C1 segment of cervical spinal cord (tissue), 14 donors: ENCODE measurements at places on chromosomes 12 and 14.

DNA sequence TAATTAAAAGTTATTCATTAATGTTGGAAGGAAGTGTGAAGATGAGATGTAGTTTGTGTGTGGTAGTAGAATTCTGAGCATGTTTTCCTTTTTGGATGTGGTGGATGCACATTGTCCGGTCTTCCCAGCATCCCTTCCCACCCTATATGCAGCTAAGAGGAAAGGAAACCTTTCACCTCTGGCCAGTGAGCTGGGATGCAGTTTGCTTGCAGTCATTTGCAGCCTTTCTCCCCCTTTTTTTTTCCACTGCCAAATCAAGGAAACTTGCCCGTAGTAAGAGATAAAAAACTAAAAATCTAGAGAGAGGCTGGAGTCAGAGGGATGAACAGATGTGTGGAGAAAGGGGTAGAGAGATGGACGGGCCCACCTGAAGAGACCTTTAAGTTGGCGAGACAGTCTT, 72.5 kb upstream of the SLC38A2 start:
- DNase-seq: no peak

DNA sequence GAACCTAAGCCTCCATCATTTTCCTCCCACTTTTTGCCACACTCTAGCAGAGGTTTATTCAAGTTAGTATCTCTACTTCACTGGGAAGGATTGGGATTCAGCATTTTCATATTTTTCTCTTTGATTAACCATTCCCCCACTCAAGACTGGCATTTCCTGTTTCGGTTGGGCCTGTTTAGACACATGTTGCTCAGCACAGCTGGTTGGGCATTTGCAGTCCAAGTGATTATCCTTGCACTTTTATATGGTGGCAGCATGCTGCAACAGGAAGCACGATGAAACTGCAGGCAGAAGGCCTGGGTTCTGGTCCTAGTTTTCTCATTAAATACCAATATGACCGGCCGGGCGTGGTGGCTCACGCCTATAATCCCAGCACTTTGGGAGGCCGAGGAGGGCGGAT, 182.9 kb upstream of the GRIN2B start:
- no peak for DNase-seq

DNA sequence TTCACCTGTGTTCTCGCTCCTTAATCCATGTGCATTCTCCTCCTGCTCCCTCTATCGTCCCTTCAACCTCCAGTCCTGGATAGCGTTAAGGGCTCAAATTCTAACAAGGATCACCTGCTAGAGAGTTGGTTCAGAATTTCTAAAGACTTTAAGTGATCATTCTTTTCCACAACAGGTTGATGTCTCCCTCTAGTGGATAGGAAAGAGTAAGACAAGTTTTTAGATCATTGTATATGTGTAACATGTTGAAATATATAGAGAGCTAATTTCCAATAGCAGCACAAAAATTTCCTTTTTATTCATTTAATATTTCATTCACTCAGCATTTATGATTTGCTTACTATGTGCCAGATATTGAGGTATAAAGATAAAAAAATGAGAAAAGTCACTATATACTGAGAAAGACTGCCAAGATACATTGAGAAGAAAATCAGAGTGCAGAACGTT, 9.3 kb upstream of the ESR2 start:
- DNase-seq: no peak

GRCh38 chr12:116382686-116383530, 105.4 kb upstream of the MED13L start:
- DNase-seq: no peak

- DNase-seq: peak; percentile 26
These were observed 5.0 kb downstream of the CELA1 start for GRCh38 chr12:51341251-51342007.

DNA sequence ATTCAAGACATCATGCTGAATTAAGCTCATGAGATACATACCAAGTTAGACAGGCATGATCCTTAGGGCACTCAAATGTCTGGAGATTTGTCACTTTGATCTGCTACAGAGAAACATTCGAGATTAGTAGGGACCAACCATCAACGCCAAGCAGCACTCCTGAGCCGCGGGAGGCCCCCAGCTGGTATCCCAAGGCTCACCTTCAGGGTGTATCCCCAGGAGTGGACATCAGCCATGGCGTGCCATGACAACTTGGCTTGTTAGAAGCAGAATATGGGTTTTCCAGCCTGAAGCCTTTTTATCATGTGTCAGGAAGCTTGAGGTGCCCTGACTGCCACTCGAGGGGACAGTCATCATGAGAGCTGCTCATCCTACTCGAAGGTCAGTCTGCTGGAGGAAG, 39.1 kb upstream of the GPHB5 start:
- DNase-seq: no peak

GRCh38 chr14:76921088-76921399, 94.8 kb downstream of the LRRC74A start:
- DNase-seq: no peak

GRCh38 chr14:99040711-99041110, 231.3 kb downstream of the BCL11B start:
- DNase-seq: no peak

- no peak for DNase-seq
These were observed 178.2 kb downstream of the BCL11B start for GRCh38 chr14:99093532-99094517.

DNA sequence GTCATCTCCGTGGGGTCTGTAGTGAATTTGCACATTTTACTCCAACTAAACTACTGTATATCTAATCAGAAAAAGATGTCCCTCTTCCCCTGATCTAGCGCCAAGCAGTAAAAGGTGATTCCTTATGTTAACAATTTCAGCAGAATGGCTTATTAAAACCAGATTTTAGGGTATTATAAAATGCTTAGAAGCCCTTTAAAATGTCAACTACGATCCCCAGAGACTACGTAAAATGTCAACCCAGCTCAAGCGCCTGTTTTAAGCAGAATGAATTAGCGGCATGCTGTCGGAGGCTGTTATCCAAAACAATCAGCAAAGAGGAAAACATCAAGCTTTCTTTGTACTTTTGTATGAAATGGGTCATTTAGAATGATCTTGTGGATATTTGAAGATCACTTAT, 408.9 kb downstream of the SOX5 start:
- no peak for DNase-seq

- DNase-seq: no peak
These were observed 4.4 kb downstream of the MAP4K5 start for GRCh38 chr14:50528000-50528399.

- no peak for DNase-seq
These were observed 75.3 kb upstream of the FAR2 start for GRCh38 chr12:29073631-29074239.

DNA sequence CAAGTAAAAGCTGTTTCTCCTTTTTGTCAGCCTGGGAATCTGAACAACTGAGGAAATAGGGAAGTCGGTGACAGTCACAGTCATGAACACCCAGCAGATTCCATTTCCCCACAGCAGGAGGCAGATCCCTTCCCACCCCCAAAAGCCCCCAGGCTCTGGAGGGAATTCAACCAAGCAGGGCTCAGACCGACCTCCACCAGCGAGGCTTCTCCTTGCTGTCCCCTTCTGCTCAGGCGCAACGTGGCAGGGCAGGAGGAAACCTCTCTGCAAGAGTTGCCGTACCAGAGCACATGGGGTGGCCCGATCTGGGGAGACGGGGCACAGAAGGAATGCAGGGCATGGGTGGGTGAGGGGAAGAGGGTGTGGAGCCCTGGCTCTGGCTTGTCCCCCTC, 319 bp downstream of the GALNT6 start:
- no peak for DNase-seq

GRCh38 chr12:133233993-133234564, 1.6 kb downstream of the ANHX start:
- DNase-seq: no peak

GRCh38 chr12:131049002-131049401, 95.3 kb downstream of the ADGRD1 start:
- no peak for DNase-seq

DNA sequence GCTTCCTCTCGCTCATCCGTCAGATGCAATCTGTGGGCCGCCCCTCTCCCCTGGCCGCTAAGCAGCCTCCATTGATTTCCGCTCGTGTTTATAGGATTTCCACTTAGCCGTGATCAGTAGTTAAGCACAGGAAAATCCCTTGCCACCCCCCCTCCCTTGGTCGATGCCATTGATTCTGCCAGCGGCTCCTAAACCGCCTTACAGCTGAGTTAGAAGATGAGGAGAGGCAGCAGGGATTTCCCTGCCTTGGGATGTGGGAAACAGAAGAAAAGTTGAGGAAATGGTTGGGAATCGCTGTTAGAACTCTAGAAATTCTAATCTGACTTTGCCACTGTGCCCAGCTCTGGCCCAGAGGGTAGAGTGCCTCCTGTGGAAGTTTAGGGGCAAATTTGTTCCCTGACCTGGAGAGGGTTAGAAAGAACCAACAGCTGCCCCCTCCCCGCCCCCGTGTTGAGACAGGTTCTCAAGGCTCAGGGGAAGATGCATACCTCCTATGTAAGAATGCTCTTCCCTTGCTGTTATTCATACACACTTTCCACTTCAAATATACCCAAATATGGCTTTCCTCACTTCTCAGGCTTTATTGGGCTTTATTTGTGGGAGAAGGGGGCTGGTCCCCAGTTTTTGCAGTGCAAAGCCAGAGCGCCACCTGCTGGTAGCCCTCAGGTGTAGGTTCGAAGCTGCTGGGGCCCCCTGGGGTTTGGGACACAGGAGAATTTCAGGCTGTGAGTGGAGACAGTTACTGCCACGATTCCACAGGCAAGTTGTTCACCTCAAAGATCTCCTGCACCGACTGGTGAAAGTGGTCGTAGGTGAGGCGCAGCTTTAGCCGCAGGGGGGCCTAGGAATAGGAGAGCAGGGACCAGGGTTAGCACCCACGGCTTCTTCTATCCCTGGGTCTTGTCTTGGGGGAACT, 3.2 kb downstream of the THTPA start:
- DNase-seq: no peak

DNA sequence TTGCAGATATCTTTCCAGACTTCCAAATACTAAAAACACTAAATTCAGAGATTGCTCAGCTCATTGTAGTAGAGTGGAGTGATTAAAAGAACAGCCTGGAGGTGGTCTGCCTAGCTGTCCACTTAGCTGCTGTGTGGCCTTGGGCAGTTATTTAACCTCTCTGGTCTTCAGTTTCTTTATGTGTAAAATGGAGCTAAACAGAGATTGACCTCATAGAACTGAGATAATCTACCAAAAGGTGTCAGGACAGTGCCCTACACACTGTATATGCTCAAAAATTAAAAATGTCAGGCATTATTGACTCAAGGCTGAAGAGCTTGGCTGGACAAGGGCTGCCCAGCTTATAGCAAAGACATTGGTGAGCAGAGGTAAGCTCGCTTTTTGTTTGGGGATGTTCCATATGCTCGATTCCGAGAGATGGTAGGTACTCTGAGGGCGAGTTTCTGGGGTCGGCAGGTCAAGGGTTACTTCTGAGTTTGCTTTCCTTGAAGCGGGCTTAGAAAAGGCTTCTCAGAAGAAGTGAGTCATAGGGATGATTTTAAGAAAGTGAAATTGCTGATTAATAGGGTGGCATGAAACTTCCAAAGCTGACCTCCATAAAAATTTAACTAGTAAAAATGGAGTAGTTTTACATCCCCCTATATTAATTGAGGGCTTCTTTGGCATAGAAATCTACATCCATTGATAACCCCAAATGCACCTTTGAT, 107.5 kb downstream of the GPATCH2L start:
- no peak for DNase-seq

- DNase-seq: no peak
These were observed 255.2 kb upstream of the SFSWAP start for GRCh38 chr12:131455581-131456110.
